ENCODE measurements at places on chromosomes 13 and 19.

GRCh38 chr13:32047793-32048192 lies 16.2 kb downstream of the FRY start:
- DNase-seq, result no peak

GRCh38 chr13:39269411-39269810 lies 231.2 kb downstream of the NHLRC3 start:
- DNase-seq, result no peak

DNA sequence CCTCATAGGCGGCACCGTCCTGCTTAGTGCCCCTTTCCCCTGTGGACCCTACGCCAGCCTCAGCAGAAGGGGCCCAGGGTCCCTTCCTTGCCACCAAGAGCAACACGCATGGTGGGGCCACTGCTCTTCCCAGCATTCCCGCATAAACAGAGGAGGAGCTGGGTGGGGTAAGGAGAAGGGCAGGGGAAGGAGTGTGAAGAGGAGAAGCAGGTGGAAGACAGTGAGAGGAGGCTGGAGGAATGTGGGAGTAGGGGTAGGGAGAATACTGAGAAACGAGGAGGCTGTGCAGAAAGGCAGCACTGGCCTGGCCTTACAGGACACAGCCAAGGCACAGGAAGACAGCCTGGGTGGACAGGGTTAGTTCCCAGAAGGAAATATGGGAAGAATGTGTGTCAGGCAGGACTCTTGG lies 43.9 kb downstream of the ZNF331 start:
- no peak for DNase-seq

DNA sequence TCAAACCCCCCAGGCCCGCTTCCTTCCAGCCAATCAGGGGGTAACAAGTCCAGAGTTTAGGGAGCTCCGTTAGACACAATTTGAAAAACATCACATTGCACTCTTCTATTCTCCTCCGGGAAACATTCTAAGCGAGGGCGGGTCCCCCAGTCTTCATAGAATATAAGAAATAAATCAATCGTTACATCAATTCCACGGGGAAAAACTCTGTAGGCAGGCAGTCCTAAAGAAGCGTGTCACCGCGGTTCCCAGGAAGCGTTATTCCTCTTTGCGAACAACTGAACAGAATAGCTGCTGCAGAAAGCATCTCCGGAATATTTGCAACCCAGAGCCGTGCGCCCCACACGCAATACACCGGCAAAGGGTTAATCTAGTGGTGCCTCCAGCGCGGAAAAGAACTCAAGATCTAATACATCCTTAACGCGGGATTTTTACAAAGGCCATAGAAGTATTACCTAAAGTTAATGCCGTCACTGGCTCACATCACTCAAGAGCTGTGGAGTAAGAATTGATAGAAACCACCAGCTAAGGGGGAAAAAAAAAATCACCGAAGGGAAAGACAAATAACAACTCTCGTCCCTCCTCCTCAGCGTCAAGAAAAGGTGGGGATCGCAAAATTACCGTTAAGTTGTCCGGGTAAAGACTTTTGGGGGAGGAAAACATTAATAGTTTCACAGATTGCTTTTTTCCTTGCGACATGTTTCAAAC lies 65.1 kb downstream of the KCNRG start:
- peak; percentile 64 for DNase-seq

- DNase-seq, result peak; percentile 17
Measured at GRCh38 chr19:36950335-36951119, 34.4 kb downstream of the ZNF568 start.

- no peak for DNase-seq
Measured at GRCh38 chr19:13705928-13706447, 58.3 kb upstream of the MRI1 start.

DNA sequence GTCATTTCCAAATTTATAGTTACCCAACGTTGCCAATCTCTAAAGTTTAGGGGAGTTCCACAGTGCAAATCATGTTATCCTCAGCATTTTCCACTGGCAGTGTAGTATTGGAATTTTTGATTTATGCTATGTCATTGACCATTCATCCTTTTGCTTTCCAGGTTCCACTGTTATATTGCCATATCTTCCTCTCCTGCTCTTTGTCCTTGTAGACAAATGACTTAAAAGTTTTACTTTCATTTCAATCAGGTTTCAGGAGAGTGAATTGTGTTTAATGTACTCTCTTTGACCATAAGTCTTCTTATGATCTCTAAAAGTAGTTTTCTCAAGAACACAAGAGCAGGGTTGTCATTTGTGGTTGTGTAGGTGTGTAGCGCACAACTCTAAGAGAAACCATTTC lies 274.6 kb downstream of the COG6 start:
- DNase-seq, result no peak

- peak; percentile 85 for DNase-seq
Measured at GRCh38 chr19:49057636-49058234, at the start of gene CGB7. TSS of gene CGB7 (minus strand) at chr19:49057749. CDS start at chr19:49055375, 2,374 bp downstream.
